PC-3 (cell line): ENCODE measurements at places on chromosomes 7 and 10. TPM values are rescaled to one million over a fixed set of nuclear protein-coding genes. Genes with fewer than 3 reads are reported as not detected.

DNA sequence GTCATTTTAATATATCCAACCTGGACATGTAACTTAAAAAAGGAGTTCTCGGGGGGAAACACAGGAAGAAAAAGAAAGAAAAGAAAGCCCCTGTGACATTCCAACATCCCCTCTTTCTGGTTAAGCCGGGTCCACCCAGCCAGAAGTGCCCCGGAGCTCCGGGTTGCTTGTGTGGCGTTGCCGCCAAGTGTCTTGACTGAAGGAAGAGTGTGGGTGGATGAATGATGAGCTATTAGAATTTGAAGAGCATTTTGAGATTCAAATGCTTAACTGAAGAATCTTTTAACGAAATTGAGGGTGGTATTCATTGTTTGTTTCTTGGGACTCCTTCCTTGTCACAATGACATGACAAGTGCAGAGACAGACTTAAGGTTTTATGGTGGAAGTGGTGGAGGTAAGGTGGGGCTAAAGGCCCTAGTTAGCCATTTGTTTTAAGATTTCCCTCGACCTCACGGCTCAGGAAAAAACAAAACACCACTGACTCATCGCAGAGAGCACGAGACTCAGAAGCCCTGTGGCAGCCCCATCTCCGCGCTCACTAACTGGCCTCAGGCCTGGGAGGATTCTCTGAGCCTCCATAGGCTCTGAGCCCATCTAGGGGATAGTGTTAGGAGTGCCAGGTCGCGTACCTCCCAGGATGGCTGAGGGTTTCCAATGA lies 1.8 kb upstream of the GLI3 start:
- DNase-seq, result peak; percentile 41

- no peak for DNase-seq
Measured at GRCh38 chr7:78690174-78690573, 763.3 kb downstream of the MAGI2 start.

- DNase-seq, result no peak
Measured at GRCh38 chr7:35259523-35259908, 5.6 kb upstream of the TBX20 start.

Gene DMBT1
- 0.62 and 1.2 TPM in 2 replicates for total RNA-seq

GRCh38 chr7:45606050-45606449 lies 31.9 kb downstream of the ADCY1 start:
- DNase-seq, result no peak

Gene KLF14
- not detected in 2 replicates for total RNA-seq

GRCh38 chr7:70645279-70645678 lies 486.7 kb upstream of the GALNT17 start:
- no peak for DNase-seq

DNA sequence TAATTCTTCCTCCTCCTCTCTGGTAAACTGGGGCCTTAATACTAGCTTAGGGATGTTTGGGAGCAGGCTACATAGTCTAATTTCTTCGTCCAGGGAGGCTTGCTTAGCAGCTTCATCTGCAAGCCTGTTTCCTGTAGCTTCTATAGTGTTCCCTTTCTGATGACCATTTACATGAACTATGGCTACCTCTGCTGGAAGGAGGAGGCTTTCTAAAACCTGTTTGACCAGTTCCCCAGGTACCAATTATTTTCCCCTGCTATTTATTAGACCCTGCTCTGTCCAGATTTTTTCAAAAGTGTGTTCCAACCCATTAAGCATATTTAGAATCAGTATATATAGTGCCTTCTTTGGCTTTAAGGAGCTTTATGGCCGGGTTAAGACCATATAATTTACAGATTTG lies 38.8 kb upstream of the DNAH11 start:
- DNase-seq, result peak; percentile 63

GRCh38 chr10:59320355-59320754 lies 42.0 kb downstream of the FAM13C start:
- no peak for DNase-seq

Gene LRRC4
- 0.26 TPM in 1 of 2 replicates, not detected in the other for total RNA-seq

Gene SEMA3E
- total RNA-seq, result 3.6 and 5.9 TPM in 2 replicates

Gene TRIL
- 0.12 and 0.29 TPM in 2 replicates for total RNA-seq

DNA sequence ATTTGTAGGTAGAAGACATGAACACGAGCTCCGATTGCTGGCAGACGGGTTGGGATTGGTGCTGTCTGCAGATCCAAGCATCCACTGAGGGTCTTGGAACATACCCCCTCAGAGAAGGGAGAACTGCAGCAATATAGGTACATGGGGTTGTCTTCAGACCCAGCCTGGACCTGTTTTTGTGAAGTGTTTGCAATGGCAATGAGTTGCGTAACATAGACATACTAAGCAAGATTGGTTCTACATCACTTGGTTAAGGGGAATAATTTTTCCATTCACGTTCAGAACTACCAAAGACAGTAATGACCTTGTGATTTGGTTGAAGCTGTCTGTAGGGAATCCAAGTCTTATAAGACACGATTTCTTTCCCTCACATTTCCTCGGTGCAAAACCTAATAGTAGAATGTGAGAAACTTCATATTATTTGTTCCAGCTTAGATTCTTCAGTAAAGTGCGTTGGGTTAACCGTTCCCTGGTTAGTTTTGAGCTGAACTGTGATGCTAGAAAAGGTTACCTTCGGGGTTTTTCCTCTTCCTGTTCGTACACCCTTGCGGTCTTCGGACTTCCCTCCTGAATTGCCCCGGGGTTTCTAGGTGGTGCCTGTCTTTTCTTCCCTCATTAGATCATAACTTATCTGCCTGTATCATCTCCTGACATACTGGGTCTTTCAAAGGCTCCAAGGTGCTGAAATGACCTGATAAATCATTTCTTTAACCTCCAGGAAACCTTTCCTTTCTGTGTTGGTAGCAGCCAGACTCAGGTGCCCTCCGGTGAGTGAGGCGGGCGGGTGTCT lies 14.4 kb downstream of the PROSER2 start:
- no peak for DNase-seq

DNA sequence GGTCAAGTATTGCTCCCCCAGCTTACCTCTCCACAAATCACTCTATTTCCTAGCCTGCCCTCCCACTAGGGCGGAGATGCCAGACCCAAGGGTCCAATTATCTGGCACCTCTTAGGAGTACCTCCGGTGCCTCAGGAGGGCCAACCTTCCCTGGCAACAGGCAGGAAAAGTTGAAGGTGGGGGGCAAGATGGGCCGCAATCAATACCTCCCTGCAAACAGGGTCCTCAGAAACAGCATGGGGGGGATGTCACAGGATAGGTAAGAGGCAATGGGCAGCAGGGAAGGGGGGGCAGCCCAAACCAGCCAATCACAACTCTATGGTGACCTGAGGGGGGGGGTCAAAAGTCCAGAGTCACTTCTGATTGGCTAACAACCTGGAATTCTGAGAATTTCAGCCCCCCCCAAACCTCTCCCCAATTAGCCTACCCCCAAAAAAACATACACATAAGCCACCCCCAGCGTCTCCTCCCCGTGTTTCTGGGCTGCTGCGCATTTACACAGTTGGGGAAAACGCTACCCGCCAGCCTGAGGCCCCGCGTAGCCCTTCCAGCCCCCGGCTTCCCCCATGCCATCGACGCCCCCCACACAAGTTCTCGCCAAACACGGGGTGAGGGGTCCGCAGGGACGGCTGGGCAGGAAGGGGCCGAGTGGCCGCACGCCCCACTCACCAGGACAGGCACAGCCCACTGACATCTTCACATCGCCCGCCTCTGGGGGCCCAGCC lies 589 bp downstream of the LDB1 start:
- DNase-seq, result peak; percentile 56

Gene NKX1-2
- total RNA-seq, result 0.36 and 0.86 TPM in 2 replicates

Gene FEZF1
- not detected in 2 replicates for total RNA-seq

GRCh38 chr10:119412244-119413092 lies 130.1 kb downstream of the RGS10 start:
- DNase-seq, result no peak

DNA sequence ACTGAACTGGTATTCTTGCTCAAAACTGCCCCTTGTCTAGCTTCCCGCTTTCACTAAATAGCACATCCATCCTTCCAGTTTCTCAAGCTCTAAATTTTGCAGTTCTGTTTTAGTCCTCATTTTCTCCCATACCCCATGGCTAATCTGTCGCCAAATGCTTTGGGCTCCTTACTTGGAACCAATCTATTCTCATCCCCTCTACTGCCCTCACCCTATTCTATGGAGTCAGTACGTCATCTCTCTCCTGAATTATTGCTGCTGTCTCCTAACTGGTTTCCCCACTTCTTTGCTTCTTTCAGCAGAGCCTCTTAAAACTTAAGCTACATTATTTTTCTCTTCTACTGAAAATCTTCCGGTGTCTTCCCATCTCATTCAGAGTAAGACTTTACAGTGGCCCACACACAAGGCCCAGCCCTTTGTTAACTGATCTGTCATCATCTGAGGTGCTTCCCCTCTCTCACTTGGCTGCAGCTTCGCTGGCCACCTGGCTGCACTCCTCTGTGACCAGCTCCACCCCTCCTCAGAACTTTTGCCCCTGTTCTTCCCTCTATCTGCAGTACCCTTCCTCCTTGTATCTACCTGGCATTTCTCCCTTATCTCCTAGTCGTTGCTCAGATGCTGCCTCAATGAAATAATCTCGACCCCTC lies 9.9 kb downstream of the STARD3NL start:
- no peak for DNase-seq

- peak; percentile 97 for DNase-seq
Measured at GRCh38 chr10:65275296-65275695, 1650.5 kb upstream of the LRRTM3 start.

DNA sequence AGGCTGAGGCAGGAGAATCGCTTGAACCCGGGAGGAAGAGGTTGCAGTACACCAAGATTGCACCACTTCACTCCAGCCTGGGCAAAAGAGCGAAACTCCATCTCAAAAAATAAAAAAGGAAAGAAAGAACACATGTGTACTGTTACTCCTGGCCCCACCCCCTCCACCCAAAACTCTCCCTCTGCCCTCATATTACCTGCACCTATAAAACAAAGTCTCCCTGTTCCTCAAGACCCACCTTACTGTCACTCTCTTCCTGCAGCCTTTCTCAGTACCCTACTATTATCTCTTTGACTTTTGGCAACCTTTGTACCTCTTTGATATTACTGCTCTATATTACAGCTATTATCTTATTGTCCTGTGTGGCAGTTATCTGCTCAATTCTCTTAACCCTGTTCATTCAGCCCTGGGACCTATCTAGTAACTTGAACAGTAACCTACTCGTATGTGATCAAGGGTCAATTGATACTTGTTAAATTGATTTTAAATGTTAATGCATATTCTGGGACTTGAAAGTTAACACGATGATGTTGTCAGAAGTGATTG lies 68.5 kb upstream of the CAPZA2 start:
- no peak for DNase-seq

DNA sequence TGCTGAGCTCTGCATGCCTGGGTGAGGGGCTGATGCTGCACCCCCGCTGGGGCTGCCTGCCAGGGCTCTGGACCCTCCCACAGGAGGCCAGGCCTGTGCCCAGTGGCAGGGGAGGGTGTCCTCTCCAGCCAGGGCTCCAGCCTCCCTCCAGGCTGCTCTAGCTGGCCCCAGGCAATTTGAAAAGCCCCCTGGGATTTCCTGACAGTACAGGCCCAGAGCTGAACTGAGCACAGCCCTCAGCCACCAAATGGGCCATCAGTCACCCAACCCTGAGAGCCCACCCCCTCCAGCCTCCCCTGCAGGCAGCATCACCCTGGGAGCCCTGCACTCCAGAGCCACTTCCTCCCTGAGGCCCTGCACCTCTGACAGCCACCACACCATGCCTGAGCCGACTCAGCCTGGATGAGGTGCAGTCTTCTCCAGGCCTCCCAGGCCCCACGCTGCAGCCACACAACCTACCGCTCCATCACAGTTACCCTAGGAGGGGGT lies 101.8 kb upstream of the RET start:
- no peak for DNase-seq

DNA sequence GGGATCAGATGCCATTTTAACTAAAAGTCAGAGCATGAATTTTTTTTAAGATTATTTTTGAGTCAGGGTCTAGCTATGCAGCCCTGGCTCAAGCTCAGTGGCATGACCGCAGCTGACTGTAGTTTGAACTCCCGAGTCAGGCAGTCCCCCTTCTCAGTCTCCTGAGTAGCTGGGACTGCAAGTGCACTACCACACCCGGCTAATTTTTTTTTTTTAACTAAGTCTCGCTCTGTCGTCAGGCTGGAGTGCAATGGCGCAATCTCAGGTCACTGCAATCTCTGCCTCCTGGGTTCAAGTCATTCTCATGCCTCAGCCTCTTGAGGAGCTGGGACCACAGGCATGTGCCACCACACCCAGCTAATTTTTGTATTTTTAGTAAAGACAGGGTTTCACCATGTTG lies 7.8 kb downstream of the TAS2R41 start:
- DNase-seq, result no peak

- peak; percentile 19 for DNase-seq
Measured at GRCh38 chr7:66429498-66430163, 199.1 kb upstream of the KCTD7 start.
